ENCODE measurements at places on chromosomes 2 and 18. TPM values are rescaled to one million over a fixed set of nuclear protein-coding genes. Genes with fewer than 3 reads are reported as not detected.
A peak's percentile ranks its signal among the peaks of the same experiment; 100 is the strongest.

The CASP8 gene
- 25.5 TPM for total RNA-seq

The ANTXR1 gene
- total RNA-seq = 8.1 TPM

DNA sequence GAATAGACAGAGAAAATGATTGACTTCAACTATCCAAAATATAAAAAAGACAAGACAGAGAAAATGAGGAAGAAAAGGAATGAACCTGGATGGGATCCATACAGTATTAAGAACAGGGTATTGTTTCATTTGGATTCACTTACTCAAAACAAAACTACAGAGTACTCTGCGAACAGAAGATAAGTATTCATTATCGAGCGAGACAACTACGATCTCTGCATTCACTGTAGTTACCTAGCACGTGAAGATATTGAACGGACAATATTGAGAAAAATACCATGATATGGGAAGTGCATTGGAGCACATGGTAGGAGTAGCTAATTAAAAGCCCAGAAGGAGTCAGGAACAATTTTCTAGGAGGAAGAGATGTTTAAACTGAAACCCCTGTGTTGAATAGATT, 1.0 kb upstream of the ORC2 start:
- H3K4me1 ChIP-seq = peaks cover 15% of the 10 kb centered on the region
- no peak overlapping the region for H3K4me3 ChIP-seq
- H3K27me3 ChIP-seq = no peaks in the 10 kb centered on the region

DNA sequence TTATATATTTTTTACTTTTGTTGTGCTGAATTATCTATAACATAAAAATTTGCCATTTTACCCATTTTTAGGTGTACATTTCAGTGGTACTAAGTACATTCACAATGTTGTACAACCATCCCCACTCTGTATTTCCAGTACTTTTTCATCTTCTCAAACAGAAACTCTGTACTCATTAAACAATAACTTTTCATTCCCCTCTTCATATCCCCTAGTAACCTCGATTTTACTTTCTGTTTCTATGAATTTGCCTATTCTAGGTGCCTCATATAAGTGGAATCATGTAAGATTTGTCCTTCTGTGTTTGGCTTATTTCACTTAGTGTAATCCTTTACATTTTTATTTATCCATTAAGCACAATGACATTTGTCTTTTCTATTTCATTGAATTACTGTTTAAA, 51.3 kb downstream of the GTF2A1L start:
- H3K4me3 ChIP-seq = no peak overlapping the region
- no peaks in the 10 kb centered on the region for H3K4me1 ChIP-seq
- no peak for DNase-seq

GRCh38 chr2:170770008-170770605, at the start of gene ERICH2:
Gene ERICH2 (plus strand): TSS chr2:170770378. CDS start chr2:170770682, 304 bp downstream.
- H3K4me3 ChIP-seq = peak within 1 kb of the TSS; percentile 60
- DNase-seq = peak; percentile 50
- H3K27me3 ChIP-seq = no peaks in the 10 kb centered on the region
- H3K4me1 ChIP-seq = no peaks in the 10 kb centered on the region
- no peaks in the 10 kb centered on the region for H3K36me3 ChIP-seq

- peaks cover 7% of the 10 kb centered on the region for H3K36me3 ChIP-seq
- no peak overlapping the region for H3K4me3 ChIP-seq
- no peak overlapping the region for H3K27ac ChIP-seq
- no peak for DNase-seq
Observed at GRCh38 chr2:61340242-61340641, 130.6 kb downstream of the USP34 start.

DNA sequence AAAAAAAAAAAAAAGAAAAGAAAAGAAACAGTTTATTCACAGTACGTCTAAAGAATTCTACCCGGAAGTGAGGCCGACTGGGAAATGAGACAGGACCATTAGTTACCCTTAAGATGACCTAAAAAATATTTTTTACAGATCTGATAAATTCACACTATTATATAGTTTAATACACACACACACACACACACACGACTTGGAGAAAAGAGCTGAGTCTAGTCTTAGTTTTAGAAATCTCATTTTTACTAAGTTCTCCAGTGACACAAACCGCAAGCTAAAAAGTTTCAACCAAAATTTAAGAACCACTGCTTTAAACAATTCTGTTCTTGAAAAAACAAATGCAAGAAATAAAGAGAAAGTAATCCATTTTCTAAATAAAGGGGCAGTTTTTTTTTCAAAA, 27.1 kb downstream of the ST3GAL5 start:
- no peak for DNase-seq
- H3K27me3 ChIP-seq = no peaks in the 10 kb centered on the region
- H3K4me3 ChIP-seq = no peak overlapping the region
- no peaks in the 10 kb centered on the region for H3K36me3 ChIP-seq
- H3K4me1 ChIP-seq = no peaks in the 10 kb centered on the region
- no peak overlapping the region for H3K27ac ChIP-seq

DNA sequence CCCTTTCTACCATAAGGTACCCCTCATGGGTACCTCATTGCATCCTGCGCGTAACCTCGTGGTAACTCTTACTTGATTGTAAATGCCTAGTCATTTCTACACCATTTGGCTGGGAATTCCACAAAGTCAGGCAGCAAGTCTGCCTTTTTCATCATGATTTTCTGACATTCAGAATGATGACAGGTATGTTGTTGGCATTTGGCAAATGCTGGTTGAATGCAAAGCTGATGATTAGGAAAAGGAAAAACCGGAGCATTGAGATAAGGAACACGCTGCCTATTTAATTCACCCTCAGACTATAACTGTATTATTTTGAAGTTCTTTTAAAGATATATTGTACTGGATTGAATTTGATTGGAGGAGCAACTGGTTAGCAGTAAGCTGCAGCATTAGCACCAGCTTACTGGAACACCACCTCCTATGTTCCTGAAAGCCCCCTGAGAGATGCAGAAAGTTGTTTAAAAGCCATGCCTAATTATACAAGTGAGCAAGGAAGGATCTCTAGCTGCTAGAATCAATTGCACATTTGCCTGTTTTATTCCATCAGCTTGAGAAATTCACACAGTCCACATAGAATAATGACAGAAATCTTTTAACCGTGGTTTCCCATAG, 520.1 kb downstream of the LRP1B start:
- no peaks in the 10 kb centered on the region for H3K27me3 ChIP-seq
- no peak for DNase-seq
- H3K4me1 ChIP-seq = no peaks in the 10 kb centered on the region
- no peak overlapping the region for H3K27ac ChIP-seq
- no peaks in the 10 kb centered on the region for H3K36me3 ChIP-seq

GRCh38 chr2:8324901-8325300, 357.0 kb upstream of the ID2 start:
- no peak for DNase-seq
- H3K4me3 ChIP-seq = no peak overlapping the region
- H3K27me3 ChIP-seq = no peaks in the 10 kb centered on the region
- H3K27ac ChIP-seq = no peak overlapping the region

GRCh38 chr2:234771980-234772732, 179.7 kb upstream of the SH3BP4 start:
- no peaks in the 10 kb centered on the region for H3K27me3 ChIP-seq
- no peaks in the 10 kb centered on the region for H3K36me3 ChIP-seq
- no peak for DNase-seq
- no peaks in the 10 kb centered on the region for H3K4me1 ChIP-seq

The LRP1B gene
- 0.10 TPM for total RNA-seq

The AQP12A gene
- total RNA-seq = 20.5 TPM

The BMP10 gene
- not detected for total RNA-seq

The GALR1 gene
- 0.02 TPM for total RNA-seq

DNA sequence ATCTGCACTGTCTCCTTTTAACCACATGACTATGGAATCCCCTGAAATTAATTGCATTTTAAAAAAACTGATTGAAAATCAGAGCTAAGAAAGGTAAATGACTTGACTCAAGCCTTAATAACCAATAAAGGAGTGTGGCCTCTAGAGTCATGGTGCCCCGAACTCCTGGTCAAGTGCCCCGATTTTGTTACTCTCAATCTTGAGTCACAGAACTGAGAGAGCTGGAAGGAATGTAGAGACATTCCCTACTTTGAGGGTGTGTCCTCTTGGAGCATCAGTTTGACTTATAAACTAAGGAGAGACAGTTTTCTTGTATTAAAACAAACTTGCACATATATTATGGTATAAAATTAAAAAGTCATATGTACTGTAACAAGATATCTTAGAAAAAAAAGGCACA, 2.4 kb downstream of the WDR43 start:
- no peak overlapping the region for H3K27ac ChIP-seq
- no peaks in the 10 kb centered on the region for H3K4me1 ChIP-seq
- H3K36me3 ChIP-seq = no peaks in the 10 kb centered on the region
- no peak overlapping the region for H3K4me3 ChIP-seq

The ATP6V1B1 gene
- total RNA-seq = not detected

The SLC9A2 gene
- 58.4 TPM for total RNA-seq

The DUSP2 gene
- 1.6 TPM for total RNA-seq

The MAT2A gene
- 105 TPM for total RNA-seq

GRCh38 chr18:57480733-57481132, 45.6 kb downstream of the ONECUT2 start:
- no peaks in the 10 kb centered on the region for H3K27me3 ChIP-seq
- no peak for DNase-seq
- no peak overlapping the region for H3K27ac ChIP-seq
- no peak overlapping the region for H3K4me3 ChIP-seq

The FRZB gene
- total RNA-seq = 26.8 TPM

DNA sequence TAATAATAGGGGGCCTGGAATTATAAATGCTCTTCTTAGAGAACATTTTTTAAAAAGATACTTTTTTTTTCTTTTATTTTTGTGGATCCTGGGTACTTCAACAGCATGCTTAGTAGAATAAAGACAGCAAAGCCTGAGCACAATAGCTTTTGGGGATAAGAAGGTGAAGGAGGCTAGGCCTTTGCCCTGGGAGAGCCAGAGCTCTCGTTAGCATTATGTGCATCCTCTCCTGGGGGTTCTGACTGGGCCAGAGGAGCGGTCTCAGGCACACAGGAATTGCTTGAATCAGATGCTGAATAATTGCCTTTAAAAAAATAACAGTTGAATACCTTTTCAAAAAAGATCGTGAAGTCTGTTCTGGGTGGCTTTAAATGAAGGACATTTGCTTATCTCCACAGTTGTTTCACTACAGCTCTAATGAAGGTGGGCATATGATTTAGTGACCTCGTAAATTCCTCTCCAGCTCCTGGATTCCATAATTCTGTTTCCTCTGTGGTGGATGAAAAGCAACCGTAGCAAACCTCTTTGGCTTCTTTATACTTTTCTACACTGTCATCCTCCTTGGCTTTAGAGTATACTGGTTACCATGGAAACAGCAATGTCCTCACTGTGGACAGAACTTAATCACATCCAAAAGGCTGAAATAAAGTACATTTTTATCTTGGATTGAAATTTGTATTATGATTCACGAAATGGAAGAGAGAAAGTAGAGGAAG, 133.8 kb downstream of the MAIP1 start:
- no peaks in the 10 kb centered on the region for H3K4me1 ChIP-seq
- no peak overlapping the region for H3K27ac ChIP-seq
- no peaks in the 10 kb centered on the region for H3K27me3 ChIP-seq

DNA sequence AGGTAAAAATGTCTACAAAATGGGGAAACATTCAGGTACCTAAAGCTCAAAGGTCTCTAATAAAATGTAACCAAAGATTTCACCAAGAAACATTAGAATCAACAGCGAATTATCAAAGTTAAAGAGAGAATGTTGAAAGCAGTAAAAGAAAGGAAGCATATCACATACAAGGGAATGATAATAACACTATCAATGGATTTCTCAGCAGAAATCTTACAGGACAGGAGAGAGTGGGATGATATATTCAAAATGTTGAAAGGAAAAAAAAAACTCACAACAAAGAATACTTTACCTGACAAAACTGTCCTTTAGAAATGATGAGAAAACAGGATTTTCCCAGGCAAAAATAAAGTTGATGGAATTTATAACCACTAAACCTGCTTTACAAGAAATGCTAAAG, 591.2 kb upstream of the POU3F3 start:
- no peaks in the 10 kb centered on the region for H3K4me1 ChIP-seq
- H3K27ac ChIP-seq = no peak overlapping the region
- H3K27me3 ChIP-seq = no peaks in the 10 kb centered on the region
